Activated CD8-positive, alpha-beta memory T cell treated with anti-CD3 and anti-CD28 coated beads, Interleukin-2, amount 50 U/mL, for 4 hours (primary cell): ENCODE measurements at places on chromosomes 2 and 18.

DNA sequence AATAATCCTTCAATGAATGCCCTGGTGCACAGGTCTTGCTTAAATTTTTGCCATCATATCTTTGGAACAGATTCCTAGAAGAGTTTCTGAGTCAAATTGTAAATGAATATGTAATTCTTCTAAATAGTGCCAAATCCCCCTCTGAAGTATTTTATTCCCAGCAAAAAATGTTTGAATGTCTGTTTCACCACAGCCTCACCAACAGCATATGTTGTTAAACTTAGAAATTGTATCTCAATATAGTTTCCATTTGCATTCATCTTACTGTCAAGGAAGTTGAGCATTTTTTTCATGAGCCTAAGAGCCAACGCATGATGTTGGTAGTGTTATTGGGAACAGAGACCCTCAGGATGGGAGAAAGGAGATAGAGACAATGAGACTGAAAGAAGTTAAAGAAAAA lies 86.8 kb upstream of the IL1R2 start:
- DNase-seq, result no peak

GRCh38 chr2:27471961-27472360 lies 17.6 kb downstream of the IFT172 start:
- DNase-seq, result no peak

- DNase-seq, result no peak
Observed at GRCh38 chr2:17401096-17401495, 117.1 kb downstream of the RAD51AP2 start.

DNA sequence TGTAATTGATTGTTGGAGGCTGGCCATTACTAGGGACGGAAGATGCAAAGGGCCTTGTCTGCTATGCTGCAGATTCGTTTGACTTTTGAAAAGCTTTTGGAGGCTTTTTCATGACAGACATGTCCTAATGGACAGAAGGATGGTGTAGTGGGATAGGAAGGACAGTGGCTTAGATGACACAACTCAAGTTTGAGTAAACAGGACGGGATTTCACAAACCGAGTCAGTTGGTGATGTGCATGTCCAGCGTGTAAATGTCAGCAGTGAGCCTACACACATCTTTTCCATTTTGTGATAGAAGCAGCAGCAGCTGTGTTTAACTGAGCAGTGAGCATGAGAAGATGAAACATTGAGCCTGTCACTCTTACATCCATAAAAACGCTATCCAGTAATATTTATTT lies 76.0 kb downstream of the NCK2 start:
- no peak for DNase-seq

DNA sequence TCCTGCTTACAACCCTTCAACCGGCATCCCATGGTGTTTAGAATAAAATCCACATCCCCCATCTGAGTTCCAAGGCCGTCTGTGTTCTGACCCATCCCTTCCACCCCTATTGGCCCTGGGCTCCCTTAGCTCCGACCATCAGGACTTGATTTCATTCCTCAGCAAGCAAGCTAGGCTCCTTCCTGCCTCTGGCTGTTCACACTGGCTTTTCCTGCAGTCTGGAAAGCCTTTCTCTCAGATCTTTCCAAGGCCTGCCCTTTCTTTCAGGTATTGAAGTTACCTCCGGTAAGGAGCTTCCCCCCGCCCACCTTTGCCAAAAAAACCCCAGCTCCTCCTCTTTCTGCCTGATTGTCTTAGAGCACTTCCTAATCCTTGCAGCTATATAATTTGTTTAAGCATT lies 86.8 kb downstream of the CLIP4 start:
- DNase-seq, result no peak

GRCh38 chr2:217802266-217802665 lies 200.5 kb downstream of the TNS1 start:
- DNase-seq, result no peak

GRCh38 chr2:3635171-3635974 lies 22.6 kb upstream of the ALLC start:
- no peak for DNase-seq

DNA sequence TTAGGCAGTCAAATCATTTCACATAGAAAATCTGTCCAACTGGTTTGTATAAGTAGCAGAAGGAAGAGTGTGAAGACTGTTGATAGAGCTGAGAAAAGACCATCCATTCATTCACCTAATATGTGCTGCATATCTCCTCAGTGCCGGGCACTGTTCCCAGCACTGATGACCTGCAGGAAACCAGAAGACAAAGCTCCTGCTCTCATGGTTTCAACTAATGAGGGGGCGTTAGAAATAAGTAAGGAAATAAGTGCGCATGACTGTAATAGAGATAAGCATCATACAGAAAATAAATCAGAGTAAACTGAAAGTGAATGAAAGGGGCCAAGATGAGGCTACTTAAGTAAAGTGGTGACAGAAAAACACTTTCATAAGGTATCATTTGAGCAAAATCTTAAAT lies 427.5 kb upstream of the CDH20 start:
- no peak for DNase-seq

- no peak for DNase-seq
Observed at GRCh38 chr2:70479816-70480215, 73.8 kb downstream of the TGFA start.

GRCh38 chr2:106165561-106165960 lies 28.5 kb downstream of the UXS1 start:
- DNase-seq, result no peak

GRCh38 chr2:112836695-112837117 lies at the start of gene IL1B:
Gene IL1B, minus strand, starts transcription at chr2:112836779. Its CDS starts 550 bp downstream, at chr2:112836229.
- DNase-seq, result no peak

DNA sequence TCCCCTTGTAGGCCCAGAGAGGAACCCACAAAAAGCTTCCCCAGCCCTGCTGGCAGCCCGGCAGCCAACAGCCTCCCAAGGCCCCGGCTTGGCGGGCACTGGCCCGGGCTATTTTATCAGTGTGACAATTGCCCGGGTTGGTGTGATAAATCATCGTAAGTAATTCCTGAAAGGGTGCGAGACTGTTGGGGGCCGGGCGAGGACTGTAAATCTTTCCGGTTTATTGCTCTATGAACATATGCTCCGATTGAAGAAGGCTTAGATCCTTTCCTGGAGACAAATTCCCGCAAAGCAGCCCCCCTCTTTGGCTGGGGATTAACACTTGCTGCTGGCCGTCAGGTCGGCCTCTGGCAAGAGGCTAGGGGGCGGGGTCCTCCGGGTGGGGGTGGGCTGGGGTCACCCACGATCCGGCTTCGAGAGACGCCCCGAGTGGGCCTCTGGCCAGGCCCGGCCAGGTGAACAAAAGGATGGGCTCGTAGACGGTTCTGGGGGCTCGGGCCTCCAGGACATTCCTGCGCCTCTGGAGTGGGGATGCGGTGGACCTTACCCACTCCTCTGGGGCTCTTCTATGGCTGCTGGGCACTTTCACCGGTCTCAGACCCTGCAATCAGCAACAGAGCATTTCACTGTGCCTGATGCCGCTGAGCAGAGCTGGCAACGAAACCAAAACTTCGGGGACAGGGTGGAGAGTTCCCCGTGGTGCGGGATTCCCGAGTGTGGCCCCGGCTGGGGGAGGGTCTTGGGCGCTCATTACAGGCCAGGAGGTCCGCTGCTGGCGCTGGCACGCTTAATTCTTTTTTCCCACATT lies 2.0 kb downstream of the HOXD3 start:
- DNase-seq, result no peak

DNA sequence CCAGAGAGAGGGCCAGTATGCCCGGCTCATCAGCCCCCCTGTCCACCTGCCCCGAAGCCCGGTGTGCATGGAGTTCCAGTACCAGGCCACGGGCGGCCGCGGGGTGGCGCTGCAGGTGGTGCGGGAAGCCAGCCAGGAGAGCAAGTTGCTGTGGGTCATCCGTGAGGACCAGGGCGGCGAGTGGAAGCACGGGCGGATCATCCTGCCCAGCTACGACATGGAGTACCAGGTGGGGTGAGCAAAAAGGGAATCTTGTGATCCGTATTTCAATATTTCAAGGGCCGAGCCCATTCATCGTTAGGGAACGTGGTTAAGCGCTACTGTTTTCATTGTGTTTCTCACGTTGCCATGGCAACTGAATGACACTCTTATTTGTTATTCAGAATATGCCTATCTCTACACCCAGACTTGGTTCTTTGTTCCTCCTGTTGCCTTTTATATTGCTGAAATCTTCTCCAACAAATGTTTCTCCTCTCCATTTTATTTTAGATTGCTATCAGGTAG lies 81.5 kb downstream of the NRP2 start:
- DNase-seq, result no peak

- DNase-seq, result peak; percentile 38
Observed at GRCh38 chr2:161077367-161078210, 82.6 kb upstream of the TANK start.

- DNase-seq, result no peak
Observed at GRCh38 chr2:230578106-230578505, 134.5 kb upstream of the CAB39 start.

DNA sequence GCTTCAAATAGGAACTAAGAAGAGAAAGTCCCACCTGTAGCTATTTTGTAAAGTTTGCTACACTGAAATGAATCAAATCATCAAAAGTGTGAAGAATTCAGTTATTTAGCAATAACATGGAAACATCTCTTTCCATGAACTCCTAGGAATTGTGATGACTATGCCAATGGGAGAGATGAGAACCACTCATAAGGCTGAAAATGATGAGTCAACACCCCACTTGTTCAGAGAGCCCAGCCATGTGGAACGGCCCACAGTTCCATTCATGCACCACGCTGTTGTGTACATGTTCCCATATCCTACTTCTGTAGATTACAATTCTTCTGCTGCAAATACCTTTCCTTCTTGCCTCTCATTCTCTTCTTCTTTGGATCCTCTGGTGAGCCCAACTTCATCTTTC lies 645.5 kb upstream of the ID2 start:
- no peak for DNase-seq

GRCh38 chr2:126949775-126950174 lies 51.1 kb downstream of the TEX51 start:
- DNase-seq, result no peak

GRCh38 chr2:152055366-152056108 lies 43.3 kb downstream of the CACNB4 start:
- DNase-seq, result no peak

GRCh38 chr2:136324966-136325365 lies 207.0 kb upstream of the CXCR4 start:
- DNase-seq, result no peak

GRCh38 chr2:16222326-16222725 lies 282.0 kb downstream of the MYCN start:
- no peak for DNase-seq
